ENCODE measurements at places on chromosomes 6 and 20.

- no peaks in the 10 kb centered on the region for H3K4me1 ChIP-seq
- H3K27ac ChIP-seq = no peak overlapping the region
- H3K36me3 ChIP-seq = no peaks in the 10 kb centered on the region
Observed at GRCh38 chr6:55812509-55812908, 62.9 kb downstream of the BMP5 start.

GRCh38 chr20:36744243-36744642 is 1.6 kb downstream of the NDRG3 start:
- H3K27me3 ChIP-seq = no peaks in the 10 kb centered on the region
- H3K27ac ChIP-seq = no peak overlapping the region
- no peak overlapping the region for H3K4me3 ChIP-seq
- H3K36me3 ChIP-seq = no peaks in the 10 kb centered on the region

GRCh38 chr6:37640786-37641395 is 56.8 kb downstream of the MDGA1 start:
- H3K27me3 ChIP-seq = no peaks in the 10 kb centered on the region
- peaks cover 10% of the 10 kb centered on the region for H3K4me1 ChIP-seq
- H3K27ac ChIP-seq = no peak overlapping the region
- H3K4me3 ChIP-seq = no peak overlapping the region

DNA sequence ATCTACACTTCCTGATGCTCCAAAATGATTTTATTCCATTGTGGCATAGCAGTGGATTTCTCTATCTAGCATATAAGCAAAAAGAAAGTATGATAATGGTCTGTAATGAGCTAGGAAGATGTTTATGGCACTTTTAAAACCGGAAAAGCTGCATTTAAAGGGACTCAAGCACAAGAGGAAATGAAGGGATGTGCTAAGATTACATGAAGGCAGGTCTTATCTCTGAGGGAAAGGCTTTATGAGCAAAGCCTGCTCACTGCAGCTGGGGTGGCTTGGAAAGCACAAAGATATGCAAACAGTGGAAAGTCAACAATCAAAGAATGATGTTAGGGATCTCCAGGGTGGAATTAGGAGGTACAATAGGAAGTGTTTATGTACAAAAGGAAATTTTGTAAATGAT is 138.2 kb downstream of the TENT5A start:
- no peaks in the 10 kb centered on the region for H3K36me3 ChIP-seq
- H3K27ac ChIP-seq = no peak overlapping the region
- no peak for DNase-seq
- H3K4me1 ChIP-seq = peaks cover 15% of the 10 kb centered on the region

Data from common myeloid progenitor, CD34-positive (primary cell).